ENCODE measurements at places on chromosomes 3 and 15. TPM values are rescaled to one million over a fixed set of nuclear protein-coding genes. Genes with fewer than 3 reads are reported as not detected.
A peak's percentile ranks its signal among the peaks of the same experiment; 100 is the strongest.

- DNase-seq: no peak
Measured at GRCh38 chr3:108076564-108076963, 14.3 kb downstream of the CD47 start.

- no peak for DNase-seq
Measured at GRCh38 chr3:193843474-193844301, 250.7 kb downstream of the OPA1 start.

- DNase-seq: no peak
Measured at GRCh38 chr15:46296797-46297196, 662.0 kb downstream of the SQOR start.

DNA sequence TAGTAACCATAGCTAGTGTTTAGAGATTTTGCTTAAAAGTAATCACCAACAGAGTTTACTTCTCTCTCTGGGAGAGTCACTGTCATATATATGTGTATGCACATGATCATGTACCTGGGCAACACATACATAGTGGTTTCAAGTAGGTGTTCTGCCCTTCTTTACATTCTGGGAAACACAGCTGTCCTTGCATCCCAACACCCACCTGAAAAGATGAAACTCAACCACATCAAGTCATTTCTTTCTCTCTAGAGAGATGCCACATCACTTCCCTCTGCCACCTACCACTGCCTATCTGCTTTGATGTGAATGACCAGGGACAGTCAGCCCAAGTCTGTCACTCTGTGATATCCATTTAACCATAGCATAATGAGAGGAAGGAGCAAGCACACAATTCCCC, 155.8 kb upstream of the GADL1 start:
- DNase-seq: no peak

GRCh38 chr3:96657710-96658109, 156.7 kb upstream of the EPHA6 start:
- no peak for DNase-seq

DNA sequence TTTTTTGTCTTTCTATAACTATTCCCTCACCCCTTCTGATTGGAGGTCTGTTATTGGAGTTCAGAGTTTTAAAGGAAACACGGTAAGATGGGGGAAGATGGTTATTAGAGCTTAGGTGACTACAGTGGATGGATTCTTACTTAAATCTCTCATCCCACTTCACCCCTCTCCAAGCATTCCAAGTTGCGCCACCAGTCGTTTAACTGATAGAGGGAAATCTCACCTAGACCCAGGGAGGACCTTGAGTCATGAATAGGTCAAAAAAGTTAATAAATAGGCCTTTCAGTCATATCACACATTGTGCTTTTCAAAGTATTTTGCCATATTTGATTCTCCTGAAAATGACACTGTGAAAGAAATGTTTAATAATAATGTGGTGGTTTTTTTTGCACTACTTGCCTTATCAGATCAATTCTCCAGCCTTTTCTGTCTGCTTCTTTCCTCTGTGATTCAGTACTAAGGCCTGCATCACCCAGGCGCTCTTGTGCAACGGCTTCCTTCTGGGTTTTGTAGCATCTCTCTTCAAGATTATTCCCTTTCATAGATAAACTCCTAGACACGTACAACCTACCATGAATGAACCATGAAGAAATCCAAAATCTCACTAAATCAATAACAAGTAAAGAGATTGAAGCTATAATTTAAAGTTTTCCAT, 100.4 kb upstream of the TGFBR2 start:
- DNase-seq: no peak

- no peak for DNase-seq
Measured at GRCh38 chr3:185583925-185584324, 2.2 kb upstream of the SENP2 start.

RTP3 gene
- total RNA-seq: not detected

PTX3 gene
- total RNA-seq: 23.0 TPM

- DNase-seq: no peak
Measured at GRCh38 chr3:114218578-114219185, 18.7 kb downstream of the ZNF80 start.

DNA sequence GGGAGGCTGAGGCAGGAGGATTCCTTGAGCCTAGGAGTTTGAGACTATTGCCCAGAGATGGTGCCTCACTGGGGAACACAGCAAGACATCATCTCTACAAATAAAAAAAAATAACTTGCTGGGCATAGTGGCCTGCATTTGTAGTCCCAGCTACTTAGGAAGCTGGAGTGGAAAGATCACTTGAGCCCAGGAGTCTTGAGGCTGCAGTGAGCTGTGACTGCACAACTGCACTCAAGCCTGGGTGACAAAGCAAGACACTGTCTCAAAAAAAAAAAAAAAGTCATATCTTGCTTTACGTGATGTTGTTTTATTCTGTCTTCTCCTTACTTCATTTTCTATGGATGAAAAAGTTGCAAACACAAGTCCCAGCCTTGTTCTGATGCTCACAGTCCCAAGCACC, 14.1 kb downstream of the GATM start:
- DNase-seq: no peak

GRCh38 chr3:142828703-142829305, 60.1 kb downstream of the PCOLCE2 start:
- DNase-seq: peak; percentile 87

GABRB3 gene
- 0.83 TPM for total RNA-seq

- DNase-seq: no peak
Measured at GRCh38 chr3:114101101-114101500, 44.6 kb downstream of the QTRT2 start.

UBA7 gene
- total RNA-seq: 192 TPM

GRCh38 chr3:38805765-38806386, 10.1 kb downstream of the SCN10A start:
- DNase-seq: no peak

DNA sequence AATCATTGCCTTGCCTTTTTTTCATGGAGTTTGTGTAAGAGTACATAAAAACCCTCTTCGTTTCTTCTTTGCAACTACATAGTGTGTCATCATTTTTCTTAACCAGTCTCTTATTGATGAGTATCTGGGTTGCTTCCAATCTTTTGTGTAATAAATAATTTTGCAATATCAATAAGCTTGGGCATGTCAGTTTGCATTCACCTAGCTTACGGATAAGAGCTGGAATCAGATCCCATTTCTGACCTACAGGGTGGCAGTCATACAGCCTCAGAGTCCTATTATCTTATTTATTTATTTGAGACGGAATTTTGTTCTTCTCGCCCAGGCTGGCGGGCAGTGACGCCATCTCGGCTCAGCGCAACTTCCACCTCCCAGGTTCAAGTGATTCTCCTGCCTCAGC, 18.3 kb downstream of the ANP32A start:
- DNase-seq: no peak

SEMA3G gene
- total RNA-seq: 10.3 TPM

All from spleen (tissue), 13 donors.